Smooth muscle cell of the brain vasculature (primary cell): ENCODE measurements at places on chromosomes 11 and 22.

DNA sequence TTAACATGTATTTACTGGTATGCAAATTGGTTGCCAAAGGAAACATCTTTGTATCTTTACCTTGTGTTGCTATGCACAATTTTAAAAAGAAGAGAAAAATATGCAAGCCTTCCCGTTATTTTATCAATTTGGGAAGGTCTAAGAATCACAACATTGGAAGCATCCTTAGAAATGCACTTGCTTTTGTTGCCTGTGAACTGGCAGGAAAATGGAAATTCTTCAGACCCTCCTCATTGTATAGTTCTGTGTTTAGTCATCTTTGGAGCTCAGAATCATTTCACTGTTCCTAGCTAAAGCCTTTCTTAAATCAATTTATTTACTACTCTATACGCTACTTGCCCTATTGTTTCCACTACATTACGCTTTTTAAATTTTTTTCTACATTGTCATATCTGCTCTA is 574.5 kb downstream of the DLG2 start:
- DNase-seq: no peak

- DNase-seq: no peak
These were observed 25.4 kb upstream of the CPT1A start for GRCh38 chr11:68867066-68867465.

DNA sequence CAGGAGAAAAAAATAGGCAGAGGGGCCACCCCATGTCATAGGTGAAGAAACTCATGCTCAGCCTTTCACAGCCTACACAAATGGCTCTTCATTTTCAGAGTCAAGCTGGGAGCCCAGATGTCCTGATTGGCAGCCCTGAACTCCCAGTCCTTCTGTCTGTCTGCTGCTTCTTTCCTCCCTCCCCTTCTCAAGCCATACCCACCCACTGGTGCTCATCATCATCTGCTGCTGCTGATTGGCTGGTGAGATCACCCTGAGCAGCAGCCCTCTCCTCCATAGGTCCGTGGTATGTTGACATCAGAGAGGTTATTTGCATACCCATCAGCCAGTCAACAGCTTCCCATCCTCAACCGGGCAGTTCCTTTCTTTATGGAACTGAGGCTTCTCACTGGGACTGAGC is 46.1 kb upstream of the PRDM11 start:
- DNase-seq: no peak

DNA sequence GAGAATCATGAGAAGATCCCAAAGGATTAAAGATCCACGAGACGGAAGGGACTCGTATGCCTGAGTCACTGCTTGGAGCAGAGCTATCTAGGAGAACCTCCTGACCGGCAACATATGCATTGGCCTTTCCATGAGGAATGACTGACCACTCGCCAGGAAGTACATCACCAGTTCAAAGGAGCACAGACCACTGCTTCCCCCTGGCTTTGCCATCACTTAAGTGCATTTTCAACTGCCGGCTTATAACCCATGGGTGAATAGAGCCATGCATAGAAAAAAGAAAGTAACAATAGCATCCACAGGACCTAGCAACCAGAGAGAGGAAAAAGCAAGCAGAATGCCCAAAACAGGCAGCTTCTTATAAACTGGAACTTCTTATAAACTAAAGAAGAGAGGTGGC is 98.3 kb upstream of the ZC3H12C start:
- DNase-seq: no peak

GRCh38 chr11:68402355-68403031 is 58.1 kb upstream of the PPP6R3 start:
- DNase-seq: no peak

DNA sequence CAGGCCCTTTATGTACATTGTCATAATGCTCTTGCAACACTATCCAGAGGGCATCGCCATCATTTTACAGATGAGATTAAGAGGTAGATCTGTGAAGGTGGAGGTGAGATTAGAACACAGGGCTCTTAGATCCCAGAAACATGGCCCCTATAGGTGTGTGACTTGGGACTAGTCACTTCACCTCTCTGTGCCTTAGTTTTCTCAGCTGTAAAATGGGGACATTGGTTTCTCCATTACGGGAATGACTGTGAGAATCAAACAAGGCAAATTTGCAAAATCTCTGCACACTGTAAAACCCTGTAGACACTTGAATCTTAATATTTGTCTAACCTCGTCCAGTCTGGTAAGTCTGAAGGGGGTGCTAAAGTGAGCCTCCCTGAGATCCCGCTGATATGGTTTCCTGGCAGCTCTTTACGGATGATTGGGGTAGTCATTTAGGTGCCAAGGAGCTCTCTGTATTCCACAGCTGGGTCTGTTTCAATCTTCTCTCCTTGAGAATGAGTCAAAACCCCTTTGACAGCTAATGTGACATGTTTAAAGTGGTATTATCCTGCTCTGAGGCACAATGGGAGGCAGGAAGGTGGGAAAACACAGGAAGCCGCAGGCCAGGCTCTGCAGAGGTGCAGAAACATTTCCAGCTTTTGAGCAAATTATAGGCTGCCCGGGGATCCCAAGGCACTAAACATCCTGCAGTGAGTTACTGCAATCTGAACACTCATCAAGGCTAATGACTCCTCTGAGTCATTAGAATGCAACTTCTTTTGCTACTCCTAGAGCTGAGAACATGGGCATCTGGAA is 140.8 kb downstream of the CCDC81 start:
- no peak for DNase-seq
